ENCODE measurements at places on chromosomes 1 and 21.

DNA sequence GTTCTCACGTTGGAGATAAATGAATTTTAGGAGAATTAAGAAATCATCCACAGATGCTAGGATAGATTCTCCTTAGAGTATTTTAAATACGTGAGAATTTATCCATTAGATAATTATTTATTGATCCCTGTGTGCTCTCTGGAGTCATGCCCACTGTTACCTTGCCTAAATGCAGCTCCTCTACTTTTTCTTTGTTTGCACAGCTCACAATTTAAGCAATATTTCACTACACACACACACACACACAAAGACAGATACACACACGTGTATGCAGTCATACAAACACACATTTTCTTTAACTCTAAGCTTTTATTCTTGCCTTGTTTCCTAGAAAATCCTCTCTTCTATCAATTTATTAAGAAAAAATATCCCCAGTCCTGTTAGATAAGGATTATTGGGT lies 51.7 kb downstream of the GPR88 start:
- no peak for DNase-seq

DNA sequence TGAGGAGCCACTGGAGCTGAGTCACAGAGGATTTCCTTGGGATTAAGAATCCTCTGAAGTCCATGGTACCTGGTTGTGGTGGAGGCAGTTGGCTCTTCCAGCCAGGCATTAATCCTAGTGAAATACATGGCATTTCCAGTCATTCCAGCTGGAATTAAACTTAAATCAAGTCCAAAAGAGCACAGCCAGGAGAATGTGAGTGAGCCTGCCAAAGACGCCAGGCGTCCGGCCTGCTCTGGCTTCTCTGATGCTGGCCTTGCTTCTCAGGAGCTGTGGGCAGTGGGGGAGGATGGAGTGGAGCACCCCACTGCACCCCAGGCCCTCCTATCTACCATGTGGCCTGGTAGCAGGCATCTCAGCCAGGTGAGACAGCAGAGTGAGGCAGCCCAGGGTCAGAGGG lies 23.4 kb upstream of the TENT5C start:
- DNase-seq: no peak

DNA sequence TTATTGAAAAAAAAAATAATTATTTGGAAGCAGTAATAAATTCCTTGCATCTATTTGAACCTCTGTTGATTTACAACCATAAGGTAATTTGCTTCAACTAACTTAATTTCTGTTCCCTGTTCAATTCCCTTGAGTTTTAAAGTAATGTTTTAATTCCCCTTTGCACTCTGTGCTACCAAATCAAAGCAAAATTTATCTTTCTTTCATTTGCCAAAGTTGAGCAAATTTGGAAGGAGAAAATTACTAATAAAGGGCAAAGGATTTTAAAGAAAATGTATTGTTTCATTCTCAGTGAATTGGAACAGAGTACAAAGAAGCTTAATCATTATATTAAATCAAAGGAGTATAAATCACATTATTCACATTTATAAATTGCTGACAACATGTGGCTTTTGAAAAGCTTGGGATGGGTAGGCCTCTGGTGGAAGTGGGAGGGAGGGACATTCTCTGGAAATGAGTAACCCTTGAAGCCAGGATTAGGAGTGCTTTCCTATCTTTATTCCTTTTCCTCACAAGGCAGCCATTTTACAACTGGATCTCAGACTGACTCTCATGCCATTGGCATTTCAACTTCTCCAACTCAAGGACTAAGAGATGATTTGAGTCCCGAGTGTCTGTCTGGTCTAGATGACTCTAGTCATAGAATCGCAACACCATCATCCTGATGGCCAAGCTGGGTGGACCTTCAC lies 331.6 kb upstream of the DUSP10 start:
- no peak for DNase-seq

GRCh38 chr1:184299796-184300195 lies 87.0 kb upstream of the C1orf21 start:
- DNase-seq: no peak

- peak; percentile 75 for DNase-seq
Measured at GRCh38 chr1:41726899-41727748, 191.6 kb downstream of the HIVEP3 start.

- DNase-seq: peak; percentile 28
Measured at GRCh38 chr1:201537028-201537427, 1.9 kb upstream of the NAV1 start.

DNA sequence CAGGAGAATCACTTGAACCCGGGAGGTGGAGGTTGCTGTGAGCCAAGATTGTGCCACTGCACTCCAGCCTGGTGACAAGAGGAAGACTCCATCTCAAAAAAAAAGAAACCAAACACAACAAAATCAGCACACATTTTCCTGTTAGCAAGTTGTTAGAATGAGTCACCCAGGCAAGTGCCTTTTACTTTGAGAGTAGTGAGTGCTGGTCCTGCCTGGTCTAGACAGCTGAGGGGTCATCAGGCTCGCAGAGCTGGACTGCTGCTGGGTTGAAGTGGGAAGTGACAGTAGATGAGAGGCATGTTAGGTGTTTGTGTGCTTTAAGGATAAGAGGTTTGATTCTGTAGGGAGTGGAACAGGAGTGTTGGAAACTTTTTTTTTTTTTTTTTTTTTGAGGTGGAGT lies 31.9 kb downstream of the GNPAT start:
- no peak for DNase-seq

GRCh38 chr21:25912402-25912746 lies 177.6 kb downstream of the GABPA start:
- DNase-seq: no peak

DNA sequence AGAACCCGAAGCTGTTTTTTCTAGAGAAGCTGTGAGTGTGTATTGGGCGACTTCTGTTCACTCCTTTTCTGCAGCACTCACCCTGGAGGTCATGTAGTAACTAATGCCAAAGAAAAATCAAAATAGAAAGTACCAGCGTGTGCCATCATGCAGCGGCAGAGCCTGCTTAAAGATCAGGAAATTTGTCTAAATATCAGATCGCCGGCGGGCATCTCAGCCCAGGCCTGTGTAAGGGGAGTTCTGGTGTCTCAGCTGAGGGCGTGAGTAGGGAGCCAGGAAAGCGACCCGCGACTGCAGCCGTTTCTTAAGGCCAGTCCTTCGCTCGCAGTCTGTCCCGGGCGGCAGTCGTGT lies 768 bp downstream of the EDARADD start:
- no peak for DNase-seq

GRCh38 chr1:150176593-150176992 lies 26.9 kb downstream of the PLEKHO1 start:
- no peak for DNase-seq

GRCh38 chr1:76257823-76258222 lies 183.3 kb downstream of the ST6GALNAC3 start:
- DNase-seq: no peak

DNA sequence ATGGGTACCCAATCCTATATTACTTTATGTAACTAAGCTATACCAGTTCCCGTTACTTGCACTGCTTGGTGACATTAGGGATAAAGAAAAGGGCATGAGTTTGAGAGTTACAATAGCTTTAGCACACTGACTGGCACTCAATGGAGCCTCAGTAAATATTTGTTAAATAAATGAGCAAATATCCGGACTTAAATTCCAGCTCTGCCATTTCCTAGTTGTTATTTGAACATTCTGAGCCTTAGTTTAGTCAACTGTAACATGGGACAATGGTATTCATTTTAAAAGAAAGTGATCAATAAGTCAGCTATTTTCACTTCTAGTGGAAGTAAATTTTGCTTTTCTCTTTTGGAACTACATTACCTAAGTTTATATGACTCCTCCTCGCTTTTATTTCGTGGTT lies 198.7 kb downstream of the ZC3H11B start:
- no peak for DNase-seq

GRCh38 chr21:45177039-45177438 lies 102.7 kb downstream of the ADARB1 start:
- no peak for DNase-seq

- DNase-seq: no peak
Measured at GRCh38 chr1:208907790-208908189, 663.6 kb upstream of the PLXNA2 start.

- no peak for DNase-seq
Measured at GRCh38 chr1:176391621-176392020, 71.4 kb upstream of the PAPPA2 start.

GRCh38 chr1:45299981-45300668 lies 26.6 kb upstream of the HPDL start:
- no peak for DNase-seq

DNA sequence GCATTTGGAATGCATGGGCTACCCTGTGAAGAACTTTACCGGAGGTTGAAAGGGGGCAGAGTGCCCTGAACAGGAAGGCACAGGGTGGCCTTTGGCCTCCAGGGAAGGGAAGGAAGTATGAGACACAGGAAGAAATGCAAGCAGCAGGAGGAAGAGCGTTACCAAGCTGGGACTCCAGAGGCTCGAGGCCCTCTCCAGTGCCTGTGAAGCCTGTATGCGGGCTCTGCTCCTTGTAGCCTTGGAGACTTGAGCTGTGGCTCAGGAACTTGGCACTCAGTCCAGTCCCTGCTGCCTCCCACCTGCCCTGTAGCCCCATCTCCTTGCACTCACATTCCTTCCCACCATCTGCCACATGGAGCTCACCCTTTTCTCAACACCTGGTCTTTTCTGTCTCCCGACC lies 33.5 kb upstream of the RNF19B start:
- no peak for DNase-seq

DNA sequence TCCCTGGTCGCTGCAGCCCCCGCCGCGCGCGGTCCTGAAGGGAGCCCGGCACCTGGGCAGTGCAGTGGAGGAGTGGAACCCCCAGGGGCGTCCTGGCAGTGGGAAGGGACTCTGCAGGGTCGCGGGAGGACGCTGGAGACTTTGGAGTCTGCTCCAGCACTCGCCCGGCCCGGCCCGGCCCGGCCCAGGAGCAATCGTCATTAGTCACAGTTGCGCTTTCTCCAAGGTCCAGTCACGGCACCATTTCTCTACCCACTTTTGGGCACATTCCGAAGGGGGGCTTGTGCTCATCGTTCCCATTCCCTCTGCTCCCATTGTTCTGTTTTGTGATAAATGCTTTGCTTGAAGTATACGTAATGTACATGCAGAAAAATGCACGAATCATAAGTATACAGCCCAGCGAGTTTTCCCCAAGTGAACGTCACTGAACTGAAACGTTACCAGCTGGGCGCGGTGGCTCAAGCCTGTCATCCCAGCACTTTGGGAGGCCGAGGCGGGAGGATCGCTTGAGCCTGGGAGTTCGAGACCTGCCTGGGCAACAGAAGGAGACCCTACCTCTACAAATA lies 999 bp downstream of the THAP3 start:
- no peak for DNase-seq

DNA sequence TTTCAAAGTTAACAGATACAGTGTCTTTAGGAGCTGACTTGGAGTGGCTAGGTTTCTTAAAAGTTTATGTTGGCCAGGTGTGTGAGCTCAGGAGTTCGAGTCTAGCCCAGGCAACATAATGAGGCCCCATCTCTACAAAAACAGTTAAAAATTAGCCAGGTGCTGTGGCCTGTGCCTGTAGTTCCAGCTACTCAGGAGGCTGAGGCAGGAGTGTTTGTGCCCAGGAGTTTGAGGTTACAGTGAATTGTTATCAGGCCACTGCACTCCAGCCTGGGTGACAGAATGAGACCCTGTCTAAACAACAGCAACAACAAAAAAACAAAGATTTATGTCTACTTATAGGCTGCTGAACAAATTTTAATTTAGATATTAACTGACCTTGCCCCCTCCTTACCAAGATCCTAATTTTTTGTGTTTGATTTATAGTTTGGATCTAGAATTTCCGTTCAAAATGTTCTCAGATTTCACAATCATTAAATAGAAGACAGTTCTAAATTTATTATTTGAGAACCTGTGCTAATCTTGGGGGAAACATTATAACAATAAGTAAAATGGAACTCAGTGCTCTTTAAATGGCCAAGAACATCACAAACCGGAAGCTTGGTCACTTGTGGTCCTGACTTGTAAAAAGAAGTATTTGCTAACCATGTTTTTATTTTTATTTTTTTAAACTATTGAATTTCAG lies 67.8 kb downstream of the POU2F1 start:
- no peak for DNase-seq

DNA sequence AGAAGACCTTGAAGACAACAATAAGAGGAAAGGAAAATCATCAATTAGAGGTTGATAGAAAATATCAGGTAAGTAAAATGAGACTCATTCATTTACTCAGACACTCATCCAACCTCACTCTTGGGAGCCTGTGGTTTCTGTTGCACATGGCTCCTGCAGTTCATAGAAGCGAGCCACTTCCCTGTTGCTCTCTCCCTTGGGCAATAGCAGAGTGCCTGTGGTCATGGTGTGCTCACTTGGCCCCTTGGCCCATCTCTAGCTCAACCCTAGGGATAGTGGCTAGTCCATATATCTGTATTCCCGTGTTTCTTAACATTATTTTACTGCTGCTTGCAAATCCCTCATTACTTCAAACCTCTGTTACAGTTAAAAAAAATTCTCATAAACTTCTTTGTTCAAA lies 368.6 kb downstream of the PTPRC start:
- DNase-seq: no peak

- DNase-seq: no peak
Measured at GRCh38 chr21:33384841-33385331, 18.3 kb upstream of the IFNGR2 start.

DNA sequence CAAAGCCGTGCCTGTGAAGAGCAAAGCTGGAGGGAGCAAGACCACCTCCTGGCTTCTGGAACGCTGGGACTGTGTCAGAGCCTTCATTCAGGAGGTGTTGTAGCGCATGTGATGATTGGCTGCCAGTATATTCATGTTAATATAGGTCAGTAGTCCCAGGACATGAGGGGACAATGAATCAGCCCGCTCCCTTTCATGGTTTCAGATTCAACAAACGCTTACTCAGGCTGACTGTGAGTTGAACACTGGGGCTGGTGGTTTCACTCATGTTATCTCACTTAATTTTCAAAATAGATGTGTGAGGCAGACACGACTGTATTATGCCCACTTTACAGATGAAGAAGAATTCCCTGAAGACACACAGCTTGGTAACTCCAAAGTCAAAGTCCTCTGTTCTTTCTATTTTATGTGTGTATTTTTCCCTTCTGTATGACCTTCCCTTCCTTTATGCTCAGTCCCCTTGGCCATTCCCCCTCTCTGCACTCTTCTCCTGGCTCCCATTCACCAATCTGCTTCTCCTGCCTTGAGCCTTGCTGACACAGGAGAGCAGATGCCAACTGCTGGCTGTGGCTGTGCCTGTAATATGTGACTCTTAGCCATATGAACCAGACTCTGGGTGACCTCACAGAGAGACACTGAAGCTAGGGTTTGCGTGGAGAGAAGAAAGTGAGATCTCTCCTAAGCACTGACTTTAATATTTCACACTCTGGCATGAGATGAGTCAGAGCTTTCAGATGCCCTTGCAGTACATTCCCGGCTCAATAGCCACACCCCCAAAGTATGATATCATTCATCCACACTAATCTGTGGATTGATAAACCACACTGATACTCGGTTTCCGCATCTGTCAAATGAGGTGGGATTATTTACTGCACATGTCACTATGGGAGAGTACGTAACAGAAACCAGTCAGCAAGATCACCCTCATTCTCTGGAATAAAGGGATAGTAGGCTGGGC lies 31.4 kb upstream of the KIRREL1 start:
- no peak for DNase-seq

- no peak for DNase-seq
Measured at GRCh38 chr1:228146417-228147150, 3.1 kb upstream of the GJC2 start.

- DNase-seq: no peak
Measured at GRCh38 chr1:205045146-205045545, 2.1 kb downstream of the CNTN2 start.

Measured in suprapubic skin (tissue), 4 donors.